ENCODE measurements at places on chromosomes 13 and 19.

DNA sequence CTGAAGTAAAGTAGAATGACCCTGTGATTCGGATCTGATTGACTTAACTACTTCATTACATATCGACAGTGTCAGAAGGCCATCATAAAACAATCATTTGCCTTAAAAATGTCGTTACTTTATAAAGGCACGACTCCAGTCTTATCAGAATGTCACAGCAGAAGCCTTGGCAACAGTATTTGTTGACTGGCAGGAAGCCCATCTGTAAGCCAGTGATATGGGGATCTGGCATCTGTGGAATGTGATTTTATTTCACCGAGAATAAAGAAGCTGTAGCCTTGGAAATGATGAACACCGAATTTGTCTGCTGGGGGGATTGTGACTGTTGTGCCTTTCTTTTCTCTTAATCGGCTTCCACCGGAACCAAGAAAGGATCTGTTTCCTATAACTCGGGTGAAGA, 362.5 kb downstream of the TDRD3 start:
- no peak for DNase-seq

GRCh38 chr19:10888421-10888866, 17.1 kb downstream of the CARM1 start:
- no peak for DNase-seq

- DNase-seq: no peak
Observed at GRCh38 chr13:99124794-99125316, 75.8 kb upstream of the UBAC2 start.

DNA sequence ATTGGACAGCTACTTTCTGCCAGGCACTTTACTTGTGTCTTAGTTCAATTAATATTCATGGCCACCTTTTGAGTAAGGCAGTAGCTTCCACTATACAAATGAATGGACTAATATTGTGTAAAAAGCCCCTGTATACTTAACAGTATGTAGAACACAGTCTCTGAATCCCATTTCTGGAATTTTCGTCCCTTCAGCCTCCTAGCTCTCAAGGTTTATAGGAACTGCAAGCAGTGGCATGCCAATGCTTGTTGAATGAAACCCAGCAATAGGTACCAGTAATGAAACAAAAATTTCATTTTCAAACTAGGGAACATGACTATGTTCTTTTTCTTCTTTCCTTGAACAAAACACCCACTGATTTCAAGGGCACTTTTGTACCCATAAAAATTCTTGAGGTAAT, 361.6 kb downstream of the TDRD3 start:
- no peak for DNase-seq

GRCh38 chr13:71906448-71906847, 39.4 kb upstream of the DACH1 start:
- DNase-seq: no peak

DNA sequence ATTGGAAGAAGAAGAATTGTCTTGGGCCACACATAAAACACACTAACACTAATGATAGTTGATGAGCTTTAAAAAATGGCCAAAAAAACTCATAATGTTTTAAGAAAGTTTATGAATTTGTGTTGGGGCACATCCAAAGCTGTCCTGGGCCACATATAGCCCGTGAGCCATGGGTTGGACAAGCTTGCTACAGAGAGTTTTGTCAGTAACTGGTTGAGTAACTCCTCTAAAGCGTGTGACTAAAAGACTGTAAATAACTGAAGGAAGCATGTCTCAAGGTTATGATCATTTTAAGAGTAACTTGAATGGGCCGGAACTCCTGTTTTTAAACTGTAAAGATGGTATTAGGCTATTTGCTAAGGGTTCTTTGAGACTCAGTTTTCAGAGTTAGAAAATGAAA, 118.0 kb downstream of the KL start:
- DNase-seq: no peak

- no peak for DNase-seq
Observed at GRCh38 chr19:17078036-17078919, 2.7 kb downstream of the MYO9B start.

GRCh38 chr19:29302002-29302928, 89.3 kb upstream of the UQCRFS1 start:
- DNase-seq: no peak

DNA sequence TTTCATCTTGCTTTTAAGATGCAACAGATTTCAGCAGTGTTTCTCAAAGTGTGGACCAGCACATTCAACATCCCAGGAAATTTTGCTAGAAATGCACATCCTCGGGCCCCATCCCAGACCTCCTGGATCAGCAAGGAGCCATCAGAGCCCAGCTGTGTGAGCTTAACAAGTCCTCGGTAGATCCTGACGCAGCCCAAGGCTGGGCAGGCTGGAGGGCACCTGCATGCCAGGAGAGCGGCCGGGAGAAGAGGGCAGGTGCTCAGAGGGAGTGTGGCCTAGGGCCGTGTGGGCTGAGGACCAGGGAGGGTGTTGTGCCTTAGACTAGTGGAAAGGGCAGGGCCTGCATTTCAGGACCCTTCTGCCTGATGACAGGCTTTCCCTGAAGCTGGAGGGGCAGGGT, 2.2 kb upstream of the MCF2L start:
- no peak for DNase-seq

DNA sequence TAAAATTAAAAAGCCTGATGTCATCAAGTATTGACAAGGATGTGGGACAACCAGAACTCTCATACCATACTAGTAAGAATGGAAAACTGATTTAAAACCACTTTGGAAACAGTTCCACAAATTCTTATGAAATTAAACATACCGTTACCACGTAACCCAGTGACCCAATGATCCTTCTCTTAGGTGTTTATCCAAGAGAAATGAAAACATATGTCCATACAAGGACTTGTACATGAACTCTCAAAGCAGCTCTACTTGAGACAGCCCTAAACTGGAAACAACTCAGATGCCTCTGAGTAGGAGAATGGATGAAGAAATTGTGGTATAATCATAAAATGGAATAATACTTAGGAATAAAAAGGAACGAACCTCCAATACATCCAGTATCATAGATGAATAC, 27.6 kb downstream of the SLC6A16 start:
- DNase-seq: no peak

DNA sequence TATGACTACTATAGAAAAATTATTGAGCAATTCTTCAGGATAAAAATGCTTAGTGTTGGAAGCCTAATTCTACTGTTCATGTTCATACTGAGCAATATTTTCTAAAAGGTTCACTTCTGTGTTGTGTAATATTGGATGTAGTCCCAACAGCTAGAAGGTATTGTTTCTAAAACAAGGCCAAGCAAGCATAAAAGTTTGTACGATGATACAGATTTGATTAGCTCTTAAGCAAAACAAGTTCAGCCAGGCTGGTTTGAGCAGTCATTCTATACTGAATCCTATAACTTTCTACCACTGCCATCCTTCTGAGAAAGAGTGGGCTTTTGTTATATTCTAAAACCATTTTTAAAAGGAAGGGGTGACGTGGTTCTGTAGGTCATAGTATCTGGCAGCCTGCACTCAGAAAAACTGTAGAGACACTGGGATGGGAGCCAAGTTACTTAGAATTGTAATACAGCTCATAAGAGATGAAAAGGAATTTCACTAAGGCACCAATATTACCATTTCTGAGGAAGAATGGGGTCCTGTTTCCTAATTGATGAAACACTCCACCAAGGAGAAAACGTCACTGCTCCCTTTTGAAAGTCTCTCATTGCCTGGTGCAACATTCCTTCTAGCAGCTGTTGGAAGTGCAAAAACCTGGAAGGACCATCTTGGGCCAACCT, 275.0 kb upstream of the DACH1 start:
- no peak for DNase-seq

GRCh38 chr13:112934078-112934477, 34.9 kb upstream of the MCF2L start:
- DNase-seq: no peak

DNA sequence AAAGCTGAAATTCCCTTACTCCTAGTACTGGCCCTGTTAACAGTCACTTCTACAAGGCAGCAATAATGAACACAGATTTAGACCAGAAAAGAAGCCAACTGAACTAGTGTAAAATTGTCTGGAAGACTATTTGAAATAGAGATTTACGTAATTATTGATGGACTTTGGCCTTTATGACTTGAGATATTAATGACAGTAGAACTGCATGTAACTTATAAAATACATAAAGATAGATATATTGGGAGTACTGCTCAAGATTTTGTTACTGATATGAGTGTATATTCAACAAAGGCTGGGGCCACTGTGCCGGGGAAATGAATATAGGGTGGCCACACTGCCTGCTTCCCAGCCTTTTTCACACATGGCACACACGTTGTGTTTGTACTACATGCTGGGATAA, 88.8 kb downstream of the STARD13 start:
- no peak for DNase-seq

DNA sequence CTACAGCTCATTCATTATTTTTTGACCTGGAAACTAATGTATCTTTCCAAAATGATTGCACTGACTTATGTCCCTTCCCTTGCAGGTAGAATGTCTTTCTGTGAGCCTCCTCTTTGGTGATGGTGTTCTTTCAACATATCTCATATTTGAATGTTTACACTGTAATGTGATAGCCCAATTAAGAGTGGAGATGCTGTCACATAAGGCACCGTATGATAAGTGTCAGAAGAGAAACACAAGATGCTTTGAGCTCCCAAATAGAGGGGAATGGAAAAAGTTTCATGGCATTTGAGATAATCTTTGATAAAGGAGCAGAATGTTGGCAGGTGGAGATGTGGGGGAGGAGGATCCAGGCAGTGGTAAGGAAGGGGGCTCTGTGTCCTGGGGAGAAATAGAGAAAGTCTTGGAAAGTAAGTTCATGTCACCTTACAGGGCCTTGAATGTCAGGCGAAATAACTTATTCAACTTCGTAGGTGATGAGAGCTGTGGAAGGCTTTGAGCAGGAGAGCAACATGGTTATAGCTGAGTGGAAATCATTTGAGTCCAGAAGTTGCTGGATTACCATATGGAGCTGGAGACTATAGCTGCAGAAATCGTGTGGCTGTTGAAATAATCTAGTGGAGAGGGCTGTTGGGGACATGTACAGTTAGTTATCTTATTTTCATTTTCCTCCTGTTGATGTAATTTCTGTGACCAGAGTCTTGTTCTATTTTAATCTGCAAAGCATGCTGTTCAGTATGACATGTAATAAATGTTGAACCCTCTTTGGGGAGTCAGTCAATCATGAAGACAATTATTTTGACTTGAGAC, 10.3 kb upstream of the RNF113B start:
- no peak for DNase-seq

- no peak for DNase-seq
Observed at GRCh38 chr19:7450243-7451223, 38.3 kb downstream of the PEX11G start.

- no peak for DNase-seq
Observed at GRCh38 chr19:49469828-49470614, 4.0 kb upstream of the FLT3LG start.

GRCh38 chr19:33953592-33953991, 156.9 kb downstream of the KCTD15 start:
- DNase-seq: no peak

DNA sequence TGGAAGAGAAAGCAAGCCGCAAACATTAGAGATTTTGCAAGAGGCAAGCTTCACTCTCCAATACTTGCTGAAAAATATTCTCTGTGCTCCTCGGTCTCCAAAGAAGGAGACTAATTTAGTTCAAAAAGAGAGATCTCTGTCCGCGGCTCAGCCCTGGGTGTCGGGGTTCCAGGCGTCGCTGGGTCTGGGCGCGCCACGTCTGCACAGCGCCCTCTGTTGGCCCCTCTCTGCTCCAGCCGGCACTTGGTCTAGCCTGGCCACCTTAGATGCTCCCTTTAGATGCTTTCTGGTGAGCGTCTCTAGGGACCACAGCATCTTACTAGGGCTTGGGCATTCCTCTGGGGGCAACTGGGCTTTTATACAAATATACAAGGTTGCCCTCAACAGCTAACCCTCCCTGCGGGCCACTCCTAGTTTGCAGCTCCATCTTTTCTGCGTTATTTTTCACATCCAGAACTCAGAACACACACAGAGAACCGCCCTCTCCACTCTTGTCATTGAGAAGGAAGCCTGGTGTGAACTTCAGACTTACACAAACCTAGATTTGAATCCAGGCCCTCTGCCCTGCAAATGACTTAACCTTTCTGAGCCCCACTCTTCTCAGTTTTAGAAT, 78.3 kb downstream of the CYSLTR2 start:
- no peak for DNase-seq

DNA sequence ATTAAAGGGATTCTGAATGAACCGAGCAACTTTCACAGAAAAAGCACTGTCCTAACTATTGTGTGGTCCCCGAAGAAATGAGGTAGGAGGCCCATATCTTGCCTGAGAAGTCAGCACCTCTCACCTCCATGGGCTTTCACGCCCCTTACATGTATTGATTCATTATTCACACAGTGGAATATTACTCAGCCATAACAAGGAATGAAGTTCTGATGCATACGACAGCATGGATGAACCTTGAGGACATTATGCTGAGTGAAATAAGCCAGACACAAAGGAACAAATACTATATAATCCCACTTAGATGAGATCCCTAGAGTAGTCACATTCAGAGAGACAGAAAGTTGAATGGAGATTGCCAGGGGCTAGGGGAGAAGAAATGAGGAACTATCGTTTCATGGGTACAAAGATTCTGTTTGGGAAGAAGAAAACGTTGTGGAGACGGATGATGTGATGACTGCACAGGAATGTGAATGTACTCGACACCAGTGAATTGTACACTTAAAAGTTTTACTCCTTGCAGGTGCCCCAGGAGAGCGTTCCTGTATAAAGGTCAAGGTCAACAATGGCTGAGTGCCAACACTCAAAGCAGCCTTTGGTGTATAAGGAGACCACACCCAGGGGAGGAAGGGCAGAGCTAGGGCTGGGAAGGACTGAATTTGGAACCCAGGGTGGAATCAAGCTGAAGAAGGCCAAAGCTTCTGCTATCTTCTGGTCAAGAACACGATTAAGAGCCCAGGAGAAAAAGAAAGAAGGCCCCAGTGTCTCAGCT, 22.5 kb downstream of the ZIC5 start:
- DNase-seq: no peak

DNA sequence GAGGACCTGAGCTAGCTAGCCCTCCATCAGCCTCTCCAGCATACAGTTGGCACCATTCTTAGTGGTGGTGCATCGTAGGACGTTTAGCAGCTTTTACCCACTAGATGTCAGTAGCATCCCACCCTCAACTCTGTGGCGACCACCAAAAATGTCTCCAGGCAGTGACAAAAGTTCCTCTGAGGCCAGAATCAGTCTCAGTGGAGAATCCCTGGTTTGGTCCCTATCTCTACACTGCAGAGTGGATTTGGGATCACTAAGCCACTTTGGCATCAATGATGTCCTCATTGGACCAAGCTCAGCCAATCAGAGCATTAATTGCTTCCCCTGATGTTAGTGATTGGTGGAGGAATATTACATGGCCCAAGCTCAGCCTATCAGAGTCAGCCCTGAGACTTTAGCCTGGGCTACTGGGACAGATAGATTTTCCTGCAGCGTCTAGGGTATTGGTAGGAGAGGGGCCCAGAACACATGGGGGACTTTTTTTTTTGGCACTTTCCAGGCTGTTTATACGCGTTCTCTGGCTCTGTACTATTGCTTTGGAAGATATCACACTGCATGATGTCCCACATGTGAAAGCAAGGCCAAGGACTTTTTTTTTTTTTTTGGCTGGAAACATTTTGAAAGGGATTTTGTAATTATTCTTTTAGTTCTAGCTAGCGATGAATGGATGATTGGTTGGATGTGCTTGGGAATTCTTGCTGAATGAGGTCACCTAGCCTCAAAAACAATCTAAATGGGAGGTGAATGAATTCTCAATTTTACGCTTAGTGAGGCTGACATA, 7.0 kb downstream of the TMEM221 start:
- peak; percentile 5 for DNase-seq

All from NCI-H1092 treated with DMSO at 0.1 percent for 48 hours (cell line).